ENCODE measurements at places on chromosomes 16 and 17. TPM values are rescaled to one million over a fixed set of nuclear protein-coding genes. Genes with fewer than 3 reads are reported as not detected.

The SLC5A11 gene
- 0.09 TPM for total RNA-seq

The CDH16 gene
- total RNA-seq, result 0.05 TPM

The CES5A gene
- 0.09 TPM for total RNA-seq

The TNFRSF17 gene
- total RNA-seq, result 3.3 TPM

The HS3ST3A1 gene
- 1.3 TPM for total RNA-seq

The TERB1 gene
- 0.09 TPM for total RNA-seq

The ABCC11 gene
- total RNA-seq, result 0.14 TPM

The TXNL4B gene
- total RNA-seq, result 13.1 TPM
